ENCODE measurements at places on chromosomes 7 and 10.

DNA sequence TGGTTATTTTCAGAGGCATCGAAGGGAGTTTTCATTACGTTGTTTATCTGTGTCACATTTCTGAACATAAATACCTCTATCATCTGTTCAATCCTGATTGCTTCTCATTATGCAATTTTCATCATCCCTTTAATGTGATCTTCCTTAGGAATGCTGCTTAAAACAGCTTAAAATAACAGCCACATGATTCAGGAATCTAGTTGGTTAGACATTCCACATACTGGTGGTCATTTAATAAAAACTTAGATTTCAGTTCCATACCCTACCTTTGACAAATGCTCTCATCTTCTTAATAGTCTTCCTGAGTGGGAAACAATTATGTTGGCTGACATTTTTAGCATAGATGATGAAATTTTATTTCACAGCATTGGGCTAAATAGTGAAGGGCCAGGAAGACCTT, 191.3 kb upstream of the CDCA7L start:
- no peaks in the 10 kb centered on the region for H3K4me1 ChIP-seq
- H3K4me3 ChIP-seq: no peak overlapping the region
- no peaks in the 10 kb centered on the region for H3K36me3 ChIP-seq
- H3K27me3 ChIP-seq: no peaks in the 10 kb centered on the region
- no peak for DNase-seq

DNA sequence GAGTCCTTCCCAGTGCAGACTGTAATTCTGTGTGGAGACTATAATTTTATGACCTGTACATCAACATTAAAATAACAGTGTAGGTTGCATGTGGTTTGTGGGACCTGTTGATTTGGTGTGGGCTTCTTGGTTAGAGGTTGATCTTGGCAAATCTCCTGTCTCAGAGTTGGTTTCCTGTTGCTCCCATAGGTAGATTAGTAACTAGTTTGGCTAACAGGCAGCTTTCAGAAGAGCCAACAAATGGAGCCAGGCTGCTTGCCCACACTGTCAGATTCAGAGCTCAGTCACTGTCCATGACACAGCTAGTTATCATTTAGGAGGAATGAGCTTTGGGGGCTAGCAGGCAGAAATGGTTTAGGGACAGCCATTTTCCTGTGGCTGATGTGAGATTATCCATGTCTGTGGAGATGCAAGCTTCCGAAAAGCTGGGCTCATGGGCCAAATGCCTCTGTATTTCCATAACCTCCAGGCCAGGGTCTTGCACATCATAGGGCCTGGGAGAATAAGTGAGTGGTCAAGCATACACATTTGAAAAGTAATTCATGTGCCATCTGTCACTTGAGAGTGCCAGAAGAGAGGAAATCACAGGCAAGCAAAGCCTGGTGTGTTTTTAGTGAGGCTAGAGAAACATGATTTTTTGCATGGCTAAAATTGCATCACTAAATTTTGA, 33.4 kb downstream of the CCM2 start:
- no peaks in the 10 kb centered on the region for H3K27me3 ChIP-seq
- H3K4me1 ChIP-seq: peaks cover 33% of the 10 kb centered on the region
- DNase-seq: peak; percentile 50

DNA sequence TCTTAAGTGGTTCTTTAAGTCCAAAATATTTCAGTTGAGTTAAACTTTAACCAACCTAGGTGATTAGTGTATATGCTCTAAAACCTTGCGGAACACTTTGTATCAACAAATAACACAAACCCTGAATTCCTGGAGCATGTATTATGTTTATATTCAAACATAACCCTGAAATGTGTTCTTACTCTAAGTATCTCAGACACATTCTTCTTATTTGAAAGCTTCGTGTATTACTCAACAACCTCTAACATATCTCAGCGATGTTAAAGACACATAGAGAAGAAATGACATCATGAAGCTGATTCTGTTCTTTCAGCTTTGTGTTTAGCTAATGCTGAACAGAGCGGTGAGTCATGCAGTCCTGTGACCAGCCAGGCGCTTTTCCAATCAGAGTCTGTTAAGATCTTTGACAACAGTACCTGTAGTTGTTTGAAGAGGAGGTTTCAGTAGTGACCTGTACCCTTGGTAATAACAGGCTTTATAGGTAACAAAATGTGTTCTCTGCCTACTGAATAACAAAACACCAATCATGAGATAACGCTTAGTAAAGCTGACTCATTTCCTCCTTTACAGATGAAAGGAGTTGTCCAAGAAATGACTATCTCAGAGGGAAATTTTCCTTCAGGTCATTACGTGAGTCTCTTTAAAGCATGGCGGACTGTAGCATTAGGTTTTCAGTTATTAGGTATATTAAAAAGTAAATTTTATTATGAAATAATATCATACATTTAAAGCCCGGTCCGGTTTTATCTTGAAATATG, 67.3 kb upstream of the KLF6 start:
- peak; percentile 94 for DNase-seq
- H3K27me3 ChIP-seq: no peaks in the 10 kb centered on the region
- peak overlapping the region; percentile 54 for H3K4me3 ChIP-seq
- H3K36me3 ChIP-seq: no peaks in the 10 kb centered on the region

GRCh38 chr7:111887734-111888133, 318.5 kb downstream of the DOCK4 start:
- no peak overlapping the region for H3K4me3 ChIP-seq
- H3K4me1 ChIP-seq: no peaks in the 10 kb centered on the region
- DNase-seq: no peak
- H3K36me3 ChIP-seq: peaks cover 7% of the 10 kb centered on the region
- no peaks in the 10 kb centered on the region for H3K27me3 ChIP-seq

- H3K4me1 ChIP-seq: no peaks in the 10 kb centered on the region
- peaks cover 9% of the 10 kb centered on the region for H3K36me3 ChIP-seq
- no peak overlapping the region for H3K4me3 ChIP-seq
These were observed 9.5 kb downstream of the IRF5 start for GRCh38 chr7:128946936-128947830.

DNA sequence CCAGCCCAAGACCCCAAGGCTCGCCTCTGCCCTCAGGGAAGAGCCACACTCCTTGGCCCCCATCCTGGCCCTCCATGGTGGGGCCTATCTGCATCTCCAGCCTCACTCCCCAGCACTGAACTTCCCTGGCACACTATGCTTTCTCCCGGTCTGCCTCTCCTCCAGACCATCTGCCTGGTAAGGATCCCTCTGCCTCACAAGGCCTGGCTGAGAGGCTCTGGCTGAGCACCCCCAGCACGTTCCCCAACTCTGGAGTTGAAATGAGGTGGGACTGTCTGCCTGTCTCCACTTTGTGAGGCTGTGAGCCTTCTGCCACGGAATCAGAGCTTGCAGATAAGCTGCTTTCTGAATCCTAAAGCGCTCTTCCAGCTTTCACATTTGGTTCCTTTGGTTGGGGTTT, 220.7 kb downstream of the TNS3 start:
- H3K4me1 ChIP-seq: no peaks in the 10 kb centered on the region
- H3K36me3 ChIP-seq: peaks cover 7% of the 10 kb centered on the region
- H3K27ac ChIP-seq: no peak overlapping the region
- no peaks in the 10 kb centered on the region for H3K27me3 ChIP-seq
- peak overlapping the region; percentile 52 for H3K4me3 ChIP-seq
- peak; percentile 11 for DNase-seq

Measured in MCF 10A (cell line).